ENCODE measurements at places on chromosomes 4 and X.

- DNase-seq, result no peak
These were observed at the start of gene SORCS2 for GRCh38 chr4:7192252-7193029. Gene SORCS2 (plus strand): TSS chr4:7192538.

- DNase-seq, result no peak
These were observed 771 bp downstream of the NAP1L2 start for GRCh38 chrX:73213734-73214425.

DNA sequence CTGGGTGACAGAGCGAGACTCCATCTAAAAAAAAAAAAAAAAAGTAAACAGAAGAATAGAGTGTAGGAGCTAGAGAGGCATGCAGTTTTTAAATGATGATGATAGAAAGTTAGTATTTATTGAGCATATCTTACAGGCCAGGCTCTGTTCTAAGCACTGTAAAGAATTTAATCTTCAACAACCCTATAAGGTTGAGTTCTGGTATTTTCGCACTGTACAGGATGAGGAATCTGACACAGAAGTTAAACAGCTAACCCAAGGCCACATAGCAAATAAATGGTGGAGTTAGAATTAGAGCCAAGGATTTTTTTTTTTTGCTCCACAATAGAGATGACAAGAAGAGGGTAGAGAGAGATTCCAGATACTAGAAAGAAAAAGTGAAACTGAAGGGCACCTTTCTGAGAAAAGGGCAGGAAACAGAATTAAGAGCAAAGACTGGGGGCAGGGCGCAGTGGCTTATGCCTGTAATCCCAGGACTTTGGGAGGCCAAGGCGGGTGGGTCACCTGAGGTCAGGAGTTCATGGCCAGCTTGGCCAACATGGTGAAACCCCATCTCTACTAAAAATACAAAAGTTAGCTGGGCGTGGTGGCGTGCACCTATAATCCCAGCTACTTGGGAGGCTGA lies 56.1 kb downstream of the KLHL5 start:
- DNase-seq, result no peak

GRCh38 chr4:114879916-114880669 lies 233.3 kb downstream of the NDST4 start:
- no peak for DNase-seq

DNA sequence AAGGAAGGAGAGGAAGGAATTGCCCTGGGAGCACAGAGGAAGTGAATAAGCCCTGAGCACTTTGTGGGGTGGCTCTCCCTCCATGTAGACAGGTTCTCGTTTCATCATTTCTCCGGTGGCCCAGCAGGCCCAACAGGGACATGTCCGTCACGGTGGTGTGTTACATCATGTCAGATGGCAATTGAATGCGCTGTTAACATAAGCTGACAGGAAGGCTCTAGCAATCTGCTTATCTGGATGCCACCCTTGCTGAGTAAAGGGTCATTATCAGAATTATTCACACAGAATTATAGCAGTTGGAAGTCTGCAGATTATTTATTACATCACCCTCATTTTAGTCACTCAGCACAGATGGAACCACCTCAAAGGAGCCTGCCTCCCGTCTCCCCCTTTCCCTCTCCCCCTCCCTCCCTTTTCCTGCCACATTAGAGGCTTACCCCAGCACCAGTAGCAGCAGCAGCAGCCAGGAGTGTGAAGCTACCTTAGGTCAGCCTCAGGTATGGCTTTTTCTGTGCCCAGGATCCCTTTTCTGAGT lies 124.3 kb upstream of the TRIM2 start:
- no peak for DNase-seq

- DNase-seq, result no peak
These were observed 3.9 kb downstream of the CITED1 start for GRCh38 chrX:72301781-72302180.

DNA sequence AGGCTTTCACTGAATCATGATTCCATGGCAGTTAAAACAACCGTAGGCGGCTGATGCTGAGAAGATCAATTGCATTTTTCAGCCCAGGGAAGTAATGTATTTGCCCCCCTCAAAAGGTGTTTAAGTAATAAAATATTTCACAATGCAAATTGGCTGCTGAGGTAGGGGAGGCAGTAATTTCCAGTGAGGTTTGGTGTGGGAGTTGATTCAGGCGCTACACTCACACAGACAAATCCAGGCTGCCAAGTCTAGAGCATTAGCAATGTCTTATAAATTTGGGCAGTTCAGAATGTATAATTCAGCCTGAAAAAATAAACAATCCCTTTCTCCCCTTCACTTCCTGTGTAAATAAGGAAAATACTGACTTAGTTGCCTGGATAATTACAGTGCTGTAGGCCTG lies 461.7 kb downstream of the IDS start:
- no peak for DNase-seq

All from cortex of kidney (tissue), 1 donor.